ENCODE measurements at places on chromosomes 6 and 20. TPM values are rescaled to one million over a fixed set of nuclear protein-coding genes. Genes with fewer than 3 reads are reported as not detected.

- peak; percentile 32 for DNase-seq
These were observed 827 bp downstream of the E2F3 start for GRCh38 chr6:20402342-20403069.

GRCh38 chr20:4635781-4636180 is 85.9 kb upstream of the PRND start:
- DNase-seq = no peak

DNA sequence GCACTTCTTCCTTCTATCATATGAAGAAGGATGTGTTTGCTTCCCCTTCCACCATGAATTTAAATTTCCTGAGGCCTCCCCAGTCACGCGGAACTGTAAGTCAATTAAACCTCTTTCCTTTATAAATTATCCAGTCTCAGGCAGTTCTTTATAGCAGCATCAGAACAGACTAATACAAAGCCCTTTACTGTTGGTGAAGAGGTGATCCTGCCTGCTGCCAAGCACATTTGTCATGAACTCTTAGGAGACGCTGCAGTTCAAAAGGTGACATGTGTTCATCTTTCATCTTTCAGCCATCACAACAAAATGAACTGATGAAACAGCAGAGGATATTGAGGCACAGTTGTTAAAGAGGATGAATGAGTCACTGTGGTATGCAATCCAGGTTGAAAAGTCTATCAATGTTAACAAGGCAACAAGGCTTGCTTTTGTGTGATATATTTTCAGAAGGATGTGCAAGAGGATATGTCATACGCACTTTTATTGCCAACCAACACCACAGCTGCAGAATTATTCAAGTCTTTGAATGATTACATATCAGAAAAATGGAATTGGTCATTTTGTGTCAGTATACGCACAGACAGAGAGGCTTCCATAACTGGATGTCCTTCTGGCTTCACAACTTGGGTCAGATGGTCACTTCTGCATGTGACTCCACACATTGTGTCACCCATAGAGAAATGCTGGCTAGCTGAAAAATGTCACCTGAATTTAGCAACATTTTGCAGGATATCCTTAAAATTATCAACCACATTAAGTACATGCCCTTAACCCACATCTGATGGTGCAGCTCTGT is 52.4 kb upstream of the PLN start:
- DNase-seq = no peak

ALDH8A1 gene
- not detected for total RNA-seq

- no peak for DNase-seq
These were observed 630.7 kb downstream of the HACE1 start for GRCh38 chr6:104229057-104229456.

DNA sequence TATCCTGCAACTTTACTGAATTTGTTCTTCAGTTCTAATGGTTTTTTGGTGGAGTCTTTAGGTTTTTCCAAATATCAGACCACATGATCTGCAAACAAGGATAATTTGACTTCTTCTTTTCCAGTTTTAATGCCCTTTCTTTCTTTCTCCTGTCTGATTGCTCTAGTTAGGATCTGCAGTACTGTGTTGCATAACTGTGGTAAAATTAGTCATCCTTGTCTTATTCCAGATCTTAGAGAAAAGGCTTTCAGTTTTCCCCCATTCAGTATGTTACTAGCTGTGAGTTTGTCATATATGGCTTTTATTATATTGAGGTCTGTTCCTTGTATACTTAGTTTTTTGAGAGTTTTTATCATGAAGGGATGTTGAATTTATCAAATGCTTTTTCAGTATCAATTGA is 4.3 kb downstream of the MICA start:
- DNase-seq = no peak

DNA sequence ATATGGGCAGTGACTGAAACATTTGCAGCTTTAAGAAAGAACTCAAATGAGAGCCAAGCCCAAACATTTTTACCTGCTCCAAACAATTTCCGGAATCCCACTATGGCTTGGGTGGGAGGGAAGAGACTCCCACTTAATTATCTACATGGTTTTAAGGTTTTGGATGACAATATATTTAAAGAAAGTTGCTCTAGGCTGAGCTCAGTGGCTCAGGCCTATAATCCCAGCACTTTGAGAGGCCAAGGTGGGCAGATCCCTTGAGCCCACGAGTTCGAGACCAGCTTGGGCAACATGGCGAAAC is 9.5 kb upstream of the AKAP12 start:
- no peak for DNase-seq

GRCh38 chr6:138555421-138555988 is 56.2 kb upstream of the NHSL1 start:
- no peak for DNase-seq

CLDN20 gene
- not detected for total RNA-seq

VGLL2 gene
- not detected for total RNA-seq

GRCh38 chr6:6006428-6007365 is at the start of gene NRN1:
Gene NRN1 (minus strand): TSS chr6:6006925. CDS start chr6:6006749, 176 bp downstream.
- no peak for DNase-seq

DNA sequence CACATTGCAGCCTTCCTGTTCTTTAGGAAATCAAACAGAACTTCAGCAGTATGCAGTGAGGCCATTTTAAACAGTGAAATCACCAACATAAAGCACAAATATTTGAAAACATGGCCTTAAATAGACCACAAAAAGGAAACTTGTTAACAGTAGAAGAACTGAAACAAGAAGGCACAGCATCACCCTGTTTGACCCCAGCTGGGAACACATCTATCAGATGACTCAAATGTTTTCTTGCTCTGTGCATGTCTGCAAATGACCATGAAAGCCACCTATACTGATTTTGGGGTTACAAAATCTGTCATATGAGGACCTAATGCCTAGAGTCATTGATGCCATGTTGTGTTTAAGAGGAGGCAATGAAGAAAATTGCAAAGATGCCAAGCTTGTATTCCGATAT is 123.8 kb upstream of the ADGRF1 start:
- no peak for DNase-seq

- no peak for DNase-seq
These were observed 163.3 kb downstream of the CD83 start for GRCh38 chr6:14280766-14281293.

RIPOR2 gene
- 4.2 TPM for total RNA-seq

- no peak for DNase-seq
These were observed 170.3 kb upstream of the TAB2 start for GRCh38 chr6:149147195-149147594.

DNA sequence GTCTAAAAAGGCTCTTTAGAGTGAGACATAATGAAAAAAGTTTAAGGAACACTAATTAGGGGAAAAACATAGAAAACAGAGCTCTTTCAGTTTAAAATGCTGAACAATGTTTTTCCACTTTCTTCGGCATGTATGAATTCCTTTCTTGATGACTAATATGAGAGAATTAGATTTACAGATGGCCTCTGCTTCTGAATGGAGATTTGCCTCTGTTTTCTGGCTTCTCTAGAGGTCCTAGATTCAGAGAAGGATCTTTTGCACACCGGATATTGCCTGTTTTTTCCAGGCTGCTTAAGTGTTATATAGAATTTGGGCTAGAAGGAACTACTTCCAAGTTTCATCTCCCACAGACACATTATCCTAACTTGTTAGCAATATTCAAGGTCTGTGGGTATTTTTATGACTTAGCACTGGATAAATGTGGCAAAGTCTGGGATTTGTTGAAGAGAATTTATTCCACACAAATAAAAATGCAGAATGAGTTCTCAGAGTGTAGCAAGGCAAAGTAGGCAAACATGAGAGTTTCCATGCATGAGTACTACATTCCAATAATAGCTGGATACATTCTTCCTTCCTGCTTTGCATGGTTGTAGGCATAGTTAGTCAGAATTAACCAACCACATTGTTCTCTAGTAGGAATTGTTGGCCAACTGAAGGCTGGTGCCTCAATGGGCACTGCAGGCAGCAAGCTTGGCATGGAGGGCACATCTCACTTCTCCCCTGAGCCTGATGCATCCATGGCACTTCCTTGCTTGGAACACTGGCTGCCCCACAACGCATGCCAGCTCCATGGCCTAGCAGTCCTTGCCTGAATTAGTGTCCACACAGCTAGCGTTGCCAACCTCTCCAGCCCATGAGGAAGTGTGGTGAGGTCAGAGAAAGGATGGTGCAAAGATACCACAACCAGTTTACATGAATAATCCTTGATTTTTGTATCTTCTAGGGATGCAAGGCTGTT is 224.2 kb downstream of the CLIC5 start:
- DNase-seq = no peak

ADGRB3 gene
- total RNA-seq = 0.47 TPM

DNA sequence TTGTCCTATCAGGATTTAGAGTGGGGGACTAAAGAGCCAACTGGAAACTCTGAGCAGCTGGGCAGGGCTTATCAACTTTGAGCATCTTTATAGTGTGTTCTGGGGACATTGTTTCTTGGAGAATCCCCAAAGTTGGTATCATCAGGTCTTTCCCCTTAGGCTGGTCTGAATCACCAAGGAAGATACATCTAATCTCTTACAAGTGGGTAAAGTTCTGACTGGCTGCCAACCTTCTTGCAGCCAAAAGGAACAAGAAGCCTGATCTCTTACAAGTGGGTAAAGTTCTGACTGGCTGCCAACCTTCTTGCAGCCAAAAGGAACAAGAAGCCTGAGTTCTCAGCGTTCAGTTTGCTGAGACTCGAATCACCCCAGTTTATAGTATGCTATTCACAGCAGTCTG is 1.6 kb upstream of the MED23 start:
- no peak for DNase-seq

GRCh38 chr20:10661261-10661660 is 12.5 kb downstream of the JAG1 start:
- DNase-seq = no peak

DNA sequence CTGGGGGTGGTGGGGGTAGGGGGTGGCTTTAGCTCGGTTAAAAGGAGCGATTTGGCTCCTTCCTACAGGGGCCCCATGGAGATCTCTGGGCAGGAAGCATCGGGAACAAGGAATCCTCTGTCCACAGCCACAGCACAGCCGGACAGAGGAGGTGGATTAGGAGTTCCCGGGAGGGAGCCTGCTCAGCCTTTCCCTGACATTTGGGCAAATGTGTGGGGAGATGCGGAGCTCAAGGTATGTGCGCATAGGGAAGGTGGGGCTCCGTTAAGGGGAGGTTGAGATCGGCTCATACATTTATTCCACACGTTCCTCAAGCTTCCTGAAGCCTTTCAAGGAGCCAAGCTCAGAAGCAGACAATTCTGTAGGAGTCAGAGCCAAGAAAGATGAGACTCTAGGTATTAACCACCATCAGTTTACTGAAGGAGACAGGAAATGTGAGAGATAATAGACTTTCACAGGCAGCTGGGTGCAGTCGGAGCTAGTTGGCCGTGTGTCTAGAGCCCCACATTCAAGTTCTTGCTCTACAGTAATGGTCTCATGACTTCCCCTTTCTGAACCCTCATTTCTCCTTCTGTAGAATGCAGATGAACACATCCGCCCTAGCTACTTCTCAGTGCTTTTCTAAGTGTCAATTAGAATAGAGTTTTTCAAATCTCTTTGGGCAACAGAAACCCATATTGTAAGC is 40.8 kb upstream of the EPB41L1 start:
- DNase-seq = no peak

- no peak for DNase-seq
These were observed 82.5 kb upstream of the TNFRSF21 start for GRCh38 chr6:47392251-47392650.

DNA sequence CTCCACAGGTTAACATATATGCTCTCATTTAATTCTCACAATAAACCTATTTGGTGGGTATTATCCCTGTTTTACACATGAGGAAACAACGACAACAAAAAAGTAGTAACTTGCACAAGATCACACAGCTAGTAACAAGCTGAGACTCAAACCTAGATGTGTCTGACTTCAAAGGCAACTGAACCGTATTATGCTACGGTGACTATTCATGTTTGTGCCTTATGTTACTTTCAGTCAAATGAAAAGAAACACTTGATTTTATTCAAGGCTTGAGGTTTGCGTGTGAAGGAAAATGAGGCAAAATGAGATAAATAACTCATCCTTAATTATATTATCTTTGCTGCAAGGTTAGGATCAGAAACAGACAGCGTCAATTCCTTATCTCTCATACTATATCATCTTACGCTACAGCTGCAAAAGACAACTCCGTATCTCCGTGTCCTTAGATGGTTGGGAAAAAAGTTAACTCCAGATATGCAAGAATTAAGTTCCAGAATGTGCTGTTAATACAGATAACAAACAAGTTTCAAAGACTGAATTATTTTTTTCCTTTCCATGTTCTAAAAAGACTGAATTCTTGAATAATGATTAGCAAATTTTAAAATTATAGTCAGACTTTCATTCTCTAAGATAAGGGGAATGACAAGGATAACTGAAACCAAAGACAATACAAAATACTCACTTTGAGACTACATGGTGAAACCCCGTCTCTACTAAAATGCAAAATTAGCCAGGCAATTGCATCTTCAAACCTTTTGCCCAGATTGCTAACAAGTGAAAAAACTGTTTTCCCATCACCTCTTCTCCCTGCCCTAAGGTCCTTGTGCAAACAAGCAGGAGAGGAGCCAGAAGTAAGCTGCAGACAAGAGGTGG is 27.8 kb downstream of the STAU1 start:
- no peak for DNase-seq

DNA sequence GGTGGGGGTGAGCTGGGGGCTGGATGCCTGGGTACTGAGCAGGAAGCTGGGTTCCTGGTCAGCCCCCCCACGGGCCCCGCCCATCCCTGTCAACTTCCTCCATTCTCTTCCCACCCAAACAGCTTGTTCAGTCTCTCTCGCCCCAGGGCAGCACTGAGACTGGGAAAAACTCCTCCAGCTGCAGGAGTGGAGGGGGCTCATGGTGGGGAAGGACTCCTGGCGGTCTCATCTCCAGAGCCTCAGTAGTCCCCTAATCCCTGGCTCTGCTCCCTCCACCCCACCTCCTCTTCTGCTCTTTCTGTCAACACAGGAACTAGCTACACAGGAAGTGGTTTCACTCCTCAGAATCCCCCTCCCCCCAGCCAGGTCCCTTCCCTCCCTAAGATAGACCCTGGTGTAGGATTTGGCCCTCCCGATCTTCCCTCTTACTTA is at the start of gene GPSM3:
Gene GPSM3, minus strand, starts transcription at position 36 of the 432 bp plus-strand sequence. CDS start 130 bp downstream, outside the sequence.
- peak; percentile 71 for DNase-seq

SPDEF gene
- not detected for total RNA-seq

DNA sequence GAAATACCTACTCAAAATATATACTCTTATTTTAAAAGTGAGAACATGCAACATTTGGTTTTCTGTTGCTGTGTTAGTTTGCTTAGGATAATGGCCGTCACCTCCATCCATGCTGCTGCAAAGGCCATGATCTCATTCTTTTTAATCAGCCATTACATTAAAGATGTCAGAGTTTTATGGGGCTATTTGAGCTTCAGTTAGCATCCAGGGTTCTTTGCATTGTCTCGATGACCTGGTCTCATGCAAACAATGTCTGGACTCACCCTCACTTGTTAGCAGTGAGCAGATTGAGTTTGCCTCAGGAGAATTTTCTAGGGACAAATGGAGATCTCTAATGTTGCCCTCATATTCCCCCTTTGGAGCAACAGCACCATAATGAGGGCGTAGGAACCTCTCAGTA is 458.7 kb upstream of the AGPAT4 start:
- no peak for DNase-seq

Measured in heart right ventricle (tissue), 16 donors.